ENCODE measurements at places on chromosomes 7 and 10.

DNA sequence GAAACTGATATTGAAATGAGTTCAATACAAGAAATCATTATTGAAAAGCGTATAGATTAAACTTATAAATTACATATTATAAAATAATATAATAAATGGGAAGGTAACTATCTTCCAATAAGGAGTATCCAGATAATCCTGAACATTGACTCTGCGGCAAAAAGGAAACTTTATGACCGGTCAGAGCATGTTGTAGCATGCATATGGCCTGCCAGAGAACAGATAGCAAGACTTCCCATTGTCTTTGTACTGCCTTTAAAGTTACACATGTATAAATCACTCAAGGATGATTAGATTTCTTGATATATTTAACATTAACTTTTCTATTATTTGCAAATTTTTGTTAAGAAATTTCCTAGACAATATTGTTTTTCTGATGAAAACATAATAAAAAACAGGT is 56.2 kb upstream of the ETV1 start:
- no peak for DNase-seq

DNA sequence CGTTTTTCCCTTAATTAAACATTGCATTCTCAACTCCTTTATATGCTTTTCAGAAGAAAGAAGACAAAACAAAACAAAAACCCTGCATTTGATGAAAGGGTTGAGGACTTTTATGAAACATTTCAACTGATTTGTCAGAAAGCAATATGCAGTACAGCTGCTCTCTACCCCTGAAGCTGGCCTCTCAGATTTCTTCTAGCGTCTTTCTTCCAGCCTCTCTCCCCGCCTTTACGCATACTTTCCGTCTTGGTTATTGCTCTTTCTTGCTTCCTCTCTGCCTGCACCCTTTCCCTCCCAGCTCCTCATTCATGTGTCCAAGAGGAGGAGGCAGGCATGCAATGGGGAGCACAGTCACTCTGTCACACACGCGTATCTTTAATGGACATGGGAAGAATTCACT is 91.0 kb upstream of the COL1A2 start:
- no peak for DNase-seq

GRCh38 chr7:100396421-100396982 is 23.2 kb downstream of the PILRA start:
- DNase-seq: peak; percentile 13

DNA sequence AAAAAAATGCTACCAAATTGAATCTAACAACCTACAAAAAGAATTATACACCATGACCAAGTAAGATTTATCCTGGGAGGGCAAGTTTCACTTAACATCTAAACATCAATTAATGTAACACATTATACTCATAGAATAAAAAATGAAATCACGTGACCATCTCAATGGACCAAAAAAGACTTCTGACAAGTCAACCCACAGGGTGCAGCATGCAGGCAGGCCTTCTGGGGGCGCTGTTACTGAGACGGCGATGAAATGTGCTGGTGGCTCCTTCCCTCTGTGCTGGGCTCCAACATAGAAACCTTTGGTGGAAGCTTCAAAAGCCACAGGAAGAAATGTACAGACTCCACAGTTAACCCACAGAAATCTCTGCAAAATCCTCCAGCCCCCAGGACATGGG is 103.1 kb downstream of the INHBA start:
- DNase-seq: no peak

DNA sequence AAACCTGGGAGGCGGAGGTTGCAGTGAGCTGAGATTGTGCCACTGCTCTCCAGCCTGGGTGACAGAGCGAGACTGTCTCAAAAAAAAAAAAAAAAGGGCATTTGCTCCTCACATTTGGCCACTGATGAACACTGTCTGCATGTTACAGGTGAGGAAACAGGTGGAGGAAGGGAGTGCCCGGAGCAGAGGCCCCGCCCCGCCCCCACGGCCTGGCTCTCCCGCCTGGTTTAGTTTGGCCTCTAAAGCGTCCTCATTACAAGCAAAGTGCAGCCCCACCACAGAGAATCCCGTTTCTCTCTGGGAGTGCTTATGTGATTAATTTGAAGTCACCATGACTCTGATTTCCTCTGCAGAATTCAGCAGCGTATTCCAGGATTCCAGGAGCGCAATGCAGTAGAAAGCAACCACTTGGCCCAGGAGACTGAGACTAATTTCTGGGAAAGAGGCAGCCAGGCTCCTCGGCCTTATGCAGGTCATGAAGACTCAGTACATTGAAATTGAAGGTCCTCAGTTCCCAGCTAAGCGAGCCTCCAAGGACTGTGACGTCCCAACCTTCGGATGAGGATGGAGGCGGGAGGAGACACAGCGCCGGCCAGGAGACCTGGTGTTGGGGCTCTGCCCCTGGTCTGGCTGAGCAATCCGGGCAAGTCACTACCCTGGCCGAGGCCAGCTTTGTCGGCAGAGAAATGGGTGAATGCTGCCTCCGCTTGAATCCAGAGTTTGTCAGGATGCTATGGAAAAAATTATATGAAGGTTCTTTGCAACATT is 44.7 kb downstream of the RBM17 start:
- DNase-seq: no peak

Measured in stimulated activated CD4-positive, alpha-beta T cell treated with anti-CD3 and anti-CD28 coated beads, Interleukin-12 subunit alpha, Interleukin-12 subunit beta, amount 100 ng/mL, for 24 hours (primary cell).